SK-MEL-5 (cell line): ENCODE measurements at places on chromosomes 7 and 10. TPM values are rescaled to one million over a fixed set of nuclear protein-coding genes. Genes with fewer than 3 reads are reported as not detected.
A peak's percentile ranks its signal among the peaks of the same experiment; 100 is the strongest.

TMEM236 gene
- total RNA-seq = 0.03 and 0.05 TPM in 2 replicates

EVX1 gene
- total RNA-seq = not detected in 2 replicates

IFIT1B gene
- total RNA-seq = not detected in 2 replicates

PTPN12 gene
- total RNA-seq = 36.4 and 39.5 TPM in 2 replicates

GPNMB gene
- 1,248 and 1,278 TPM in 2 replicates for total RNA-seq

PNLIPRP1 gene
- total RNA-seq = not detected in 2 replicates

SLC16A12 gene
- not detected in 2 replicates for total RNA-seq

NPY4R2 gene
- total RNA-seq = not detected in 2 replicates

BAMBI gene
- 288 and 335 TPM in 2 replicates for total RNA-seq

TSPAN33 gene
- total RNA-seq = 39.3 and 43.6 TPM in 2 replicates

CYP2W1 gene
- total RNA-seq = not detected in 2 replicates

UMAD1 gene
- total RNA-seq = 32.1 and 35.2 TPM in 2 replicates

GRCh38 chr10:125331056-125331455 is 170.7 kb upstream of the CTBP2 start:
- no peak for DNase-seq

GRCh38 chr7:311796-312195 is 21.8 kb downstream of the FOXL3 start:
- DNase-seq = no peak

DNA sequence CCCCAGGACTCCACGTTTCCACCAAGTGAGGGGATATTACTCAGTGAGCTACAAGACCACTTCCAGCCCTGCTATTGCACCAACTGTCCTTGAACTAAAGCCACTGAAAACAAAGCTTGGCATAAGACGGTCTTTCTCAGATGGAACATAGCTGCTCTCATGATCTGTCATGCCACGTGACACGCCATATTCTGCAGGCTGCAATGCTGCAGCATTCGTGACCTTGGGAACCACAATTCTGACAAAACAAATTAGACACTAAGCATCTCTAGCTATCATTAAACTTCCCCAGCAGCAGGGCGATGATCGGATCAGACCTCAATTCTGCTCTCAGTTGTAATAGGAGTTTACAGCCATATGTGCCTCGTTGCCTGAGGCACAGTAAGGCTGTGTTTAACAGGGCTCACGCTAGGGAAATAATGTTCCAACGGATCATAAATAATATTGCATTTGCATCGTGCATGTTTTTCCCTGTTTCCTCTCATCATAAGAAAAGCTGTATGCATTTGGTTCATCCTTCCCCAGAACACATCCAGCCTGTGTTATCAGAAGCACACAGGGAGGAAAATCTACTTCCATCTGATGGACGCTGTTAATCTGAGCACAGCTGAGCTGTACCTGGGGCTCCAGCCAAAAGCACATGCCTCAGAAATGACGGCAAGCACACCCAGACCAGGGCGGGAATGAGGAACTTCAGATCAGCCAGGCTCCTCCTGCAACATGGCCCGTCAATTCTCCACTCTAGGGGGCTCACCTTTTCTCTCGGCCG is 38.6 kb upstream of the CNPY1 start:
- DNase-seq = no peak

DNA sequence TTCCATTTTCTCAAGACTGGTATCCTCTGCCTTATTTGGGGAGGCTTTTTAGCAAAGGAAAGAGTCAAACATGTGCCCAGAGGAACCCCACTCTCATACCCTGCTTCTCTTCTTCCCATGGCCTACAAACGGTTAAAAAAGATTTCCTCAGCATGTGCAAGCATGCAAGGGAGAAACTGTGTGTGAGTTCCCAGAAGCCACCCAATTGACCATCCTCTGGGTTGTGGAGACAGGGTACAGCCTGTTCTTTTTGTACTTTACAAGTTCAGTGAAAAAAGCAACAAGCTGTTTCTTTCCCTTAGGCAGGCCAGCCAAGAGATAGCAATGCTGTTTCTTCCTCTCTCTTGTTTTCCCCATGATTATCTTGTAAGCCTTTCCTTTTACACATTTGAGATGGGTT is 68.8 kb upstream of the MTPN start:
- no peak for DNase-seq

GRCh38 chr10:73247509-73248258 is 629 bp upstream of the DNAJC9 start:
- DNase-seq = no peak

DNA sequence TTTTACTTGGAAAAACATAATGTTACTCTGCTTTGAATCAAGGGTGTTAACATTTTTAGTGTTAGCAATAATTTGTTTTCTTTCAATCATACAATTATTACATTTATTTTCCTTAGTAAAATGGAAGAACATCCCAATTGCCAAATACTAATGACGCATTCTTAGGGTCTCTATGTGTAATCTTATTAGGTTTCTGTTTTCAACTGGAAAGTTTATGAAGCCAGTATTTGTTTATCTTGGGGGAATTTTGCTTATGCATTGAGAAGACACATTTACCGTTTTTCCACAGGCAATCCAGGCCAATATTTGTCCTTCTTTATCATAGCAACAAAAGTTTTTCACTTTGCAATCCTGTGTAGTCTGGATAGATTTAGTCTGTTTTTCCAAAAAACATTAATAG is 134.5 kb downstream of the CPED1 start:
- DNase-seq = no peak

DNA sequence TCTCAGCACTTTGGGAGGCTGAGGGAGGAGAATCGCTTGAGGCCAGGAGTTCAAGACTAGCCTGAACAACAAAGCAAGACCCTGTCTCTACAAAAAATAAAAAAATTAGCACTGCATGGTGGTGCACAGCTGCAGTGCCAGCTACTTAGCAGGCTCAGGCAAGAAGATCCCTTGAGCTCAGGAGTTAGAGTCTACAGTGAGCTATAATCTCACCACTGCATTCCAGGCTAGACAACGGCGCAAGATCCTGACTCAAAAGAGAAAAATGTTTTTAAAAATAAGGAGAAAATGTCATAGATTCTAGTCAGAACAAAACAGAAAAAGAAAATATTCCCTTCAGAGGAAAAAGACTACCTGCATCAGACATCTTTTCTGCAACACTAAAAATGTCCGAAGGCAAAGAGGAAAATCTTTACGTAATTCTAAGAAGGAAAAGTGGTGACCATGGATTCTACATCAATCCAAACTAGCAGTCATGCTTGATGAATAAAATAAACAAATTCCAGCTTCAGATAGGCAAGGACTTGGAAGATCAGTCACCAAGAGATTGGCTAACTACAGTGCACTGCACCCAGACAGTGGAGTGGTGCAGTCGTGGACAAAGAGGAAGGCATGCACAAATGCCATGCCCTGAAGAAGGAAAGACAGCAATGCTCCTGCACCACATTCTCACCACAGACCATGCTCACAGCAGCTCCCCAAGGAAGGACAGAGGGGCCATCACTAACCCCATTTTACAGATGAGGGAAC is 54.3 kb downstream of the ERCC6 start:
- no peak for DNase-seq

- DNase-seq = no peak
Observed at GRCh38 chr10:5291501-5292195, 73.1 kb upstream of the UCN3 start.

- DNase-seq = no peak
Observed at GRCh38 chr7:68376131-68376661, 1222.1 kb upstream of the AUTS2 start.

DNA sequence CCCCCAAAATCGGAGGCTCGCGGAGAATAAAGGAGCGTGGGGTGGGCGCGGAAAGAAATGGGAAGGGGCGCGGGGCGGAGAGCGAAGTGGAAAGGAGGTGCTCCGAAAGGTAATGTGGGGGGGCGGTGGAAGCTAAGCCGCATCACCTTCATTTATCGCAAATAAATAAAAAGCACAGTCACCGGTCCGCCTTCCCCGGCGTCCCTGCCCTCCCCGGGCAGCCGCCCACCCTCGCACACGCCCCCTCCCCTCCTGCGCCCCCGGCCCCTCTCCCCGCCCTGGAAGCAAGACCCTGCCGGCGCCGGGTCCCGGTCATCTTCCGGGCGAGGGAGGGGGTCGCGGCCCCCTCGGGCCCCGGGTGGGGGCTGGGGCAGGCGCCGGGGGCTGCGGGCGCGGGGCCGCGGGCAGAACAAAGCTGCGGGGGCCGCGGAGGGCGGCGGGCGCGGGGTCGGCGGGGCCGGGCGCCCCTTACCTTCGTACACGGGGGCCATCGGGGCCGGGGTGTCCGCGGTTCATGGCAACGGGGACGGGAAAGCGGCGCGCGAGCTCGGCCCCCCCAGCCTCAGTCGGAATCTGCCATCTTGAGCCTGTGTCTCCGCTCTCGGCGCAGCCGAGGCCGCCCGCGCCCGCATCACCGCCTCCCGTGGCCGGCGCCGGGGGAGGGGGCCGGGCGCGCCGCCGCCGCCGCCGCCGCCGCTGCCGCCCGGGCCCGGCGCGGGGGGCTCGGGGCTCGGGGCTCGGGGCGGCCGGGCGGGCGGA is 486 bp downstream of the HIPK2 start:
- DNase-seq = peak; percentile 28

DNA sequence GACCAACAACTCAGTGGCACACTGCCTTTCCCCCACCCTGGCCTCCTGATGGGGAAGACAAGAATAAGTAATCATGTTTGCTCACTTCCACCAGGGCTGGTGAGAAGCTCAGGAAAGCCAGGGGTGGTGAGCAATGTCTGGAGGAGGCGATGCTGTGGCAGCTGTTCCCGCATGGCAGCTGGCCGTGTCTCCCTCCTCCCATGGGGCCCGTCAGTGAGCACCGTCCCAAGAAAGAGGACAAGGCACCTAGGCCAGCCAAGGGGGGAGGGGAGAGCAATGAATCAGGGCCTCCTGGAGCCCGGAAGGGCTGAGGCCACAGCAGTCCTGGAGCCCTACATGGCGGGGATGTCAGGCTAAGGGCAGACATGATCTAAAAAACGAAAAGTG is 69.2 kb upstream of the INSIG1 start:
- DNase-seq = no peak

DNA sequence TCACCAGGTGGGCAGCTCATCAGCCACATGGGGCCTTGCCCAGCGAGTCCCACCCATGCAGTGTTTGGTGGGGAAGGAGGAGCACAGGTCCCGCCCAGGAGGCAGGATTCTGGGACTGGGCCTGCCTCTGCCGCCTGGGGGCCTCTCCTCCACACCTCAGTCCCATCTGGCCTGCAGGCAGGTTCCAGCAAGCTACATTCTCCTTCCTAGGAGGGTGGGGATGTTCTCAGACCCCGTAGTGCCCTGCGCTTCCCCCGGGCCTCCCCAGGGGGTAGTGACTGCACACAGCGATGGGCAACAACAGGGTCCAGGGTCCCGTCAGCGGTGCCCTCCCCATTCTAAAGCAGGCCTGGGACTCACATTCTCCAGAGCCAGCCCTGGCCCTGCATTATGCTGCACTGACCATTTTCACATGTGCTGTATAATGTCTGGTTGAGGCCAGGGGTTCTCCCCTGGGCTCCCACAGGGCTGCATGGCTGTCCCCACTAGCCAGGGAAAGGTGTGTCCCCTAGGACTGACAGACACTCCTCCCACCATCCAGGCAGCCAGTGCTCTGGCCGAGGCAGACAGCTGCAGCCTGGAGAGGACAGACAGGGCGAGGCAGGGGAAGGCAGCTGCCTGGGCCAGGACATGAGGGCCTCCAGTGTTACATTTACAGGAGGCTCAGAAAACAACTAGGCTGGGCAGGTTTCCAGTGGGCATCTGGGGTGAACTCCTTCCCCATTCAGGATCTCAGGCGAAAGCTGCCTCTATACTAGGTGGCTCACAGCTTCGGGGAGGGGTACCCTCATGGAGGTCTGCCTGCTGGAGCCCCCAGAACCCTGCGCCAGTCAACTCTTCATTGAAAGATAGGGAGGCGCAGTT is 9.3 kb downstream of the RASGEF1A start:
- no peak for DNase-seq

DNA sequence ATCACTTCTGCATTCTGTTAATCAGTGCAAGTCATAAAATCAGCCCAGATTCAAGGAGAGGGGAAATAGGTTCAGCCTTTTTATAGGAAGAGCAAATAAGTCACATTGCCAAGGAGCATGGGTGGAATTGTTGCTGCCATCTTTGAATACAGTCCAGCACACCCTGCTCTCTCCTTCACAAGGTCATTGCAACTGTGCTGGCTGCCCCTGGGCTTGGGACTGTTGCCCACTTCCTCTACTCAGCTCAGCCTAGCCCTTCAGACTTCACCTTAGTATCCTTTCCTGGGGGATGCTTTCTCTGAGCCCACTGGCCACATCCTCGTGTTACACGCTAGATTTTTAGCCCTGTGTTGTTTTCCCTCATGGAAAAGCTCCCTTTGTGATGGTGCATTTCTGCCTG is 527.7 kb downstream of the GALNT17 start:
- no peak for DNase-seq

- no peak for DNase-seq
Observed at GRCh38 chr10:96578022-96578421, 8.8 kb downstream of the TM9SF3 start.

DNA sequence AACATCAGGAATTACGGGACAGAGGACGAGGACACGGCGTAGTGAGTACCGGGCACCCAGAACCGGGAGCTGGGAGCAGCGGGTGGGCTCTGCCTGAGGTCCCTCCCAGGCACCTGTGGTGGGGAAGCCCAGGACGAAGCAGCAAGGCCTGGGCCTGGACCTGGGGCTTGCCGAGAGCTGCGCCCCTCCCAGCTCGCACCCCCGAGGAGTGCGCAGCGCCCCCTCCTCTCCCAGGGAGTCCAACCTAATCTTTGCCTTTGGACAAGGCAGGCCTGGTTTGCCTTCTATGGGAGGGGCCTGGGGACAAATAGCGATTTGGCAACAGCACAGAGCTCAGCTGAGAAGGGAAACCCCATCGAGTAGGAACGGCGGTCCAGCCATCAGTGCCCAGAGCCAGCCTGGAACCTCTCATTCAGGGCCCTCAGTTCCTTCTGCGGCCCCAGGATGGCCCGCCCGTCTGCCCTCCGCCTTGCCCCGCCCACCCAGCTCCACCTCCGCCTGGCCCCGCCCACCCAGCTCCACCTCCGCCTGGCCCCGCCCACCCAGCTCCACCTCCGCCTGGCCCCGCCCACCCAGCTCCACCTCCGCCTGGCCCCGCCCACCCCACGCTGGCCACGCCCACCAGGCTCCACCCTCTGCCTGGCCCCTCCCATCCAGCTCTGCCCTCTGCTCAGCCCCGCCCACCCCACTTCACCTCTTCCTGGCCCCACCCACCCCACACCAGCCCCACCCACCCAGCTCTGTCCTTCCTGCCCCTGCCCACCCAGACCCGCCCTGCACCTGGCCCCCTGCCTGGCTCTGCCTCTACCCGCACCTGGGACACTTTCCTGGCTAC is 32.5 kb upstream of the KNDC1 start:
- peak; percentile 47 for DNase-seq

DNA sequence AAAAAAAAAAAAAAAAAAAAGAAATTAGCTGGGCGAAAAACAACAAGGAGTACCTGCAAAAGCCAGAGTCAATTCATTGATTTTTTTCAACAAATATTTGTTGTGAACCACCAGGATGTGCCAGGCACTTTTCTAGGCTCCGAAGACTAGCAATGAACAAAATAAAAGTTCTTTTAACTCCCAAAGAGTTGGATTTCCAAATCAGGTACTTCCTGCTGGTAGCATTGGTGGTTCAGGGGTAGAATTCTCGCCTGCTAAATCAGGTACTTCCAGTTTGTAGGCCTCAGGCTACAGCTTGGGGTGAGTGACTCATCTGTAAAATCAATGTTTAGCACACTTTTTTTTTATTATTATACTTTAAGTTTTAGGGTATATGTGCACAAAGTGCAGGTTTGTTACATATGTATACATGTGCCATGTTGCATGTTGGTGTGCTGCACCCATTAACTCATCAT is 10.9 kb downstream of the PPA1 start:
- DNase-seq = no peak

- DNase-seq = no peak
Observed at GRCh38 chr10:22335173-22335933, 9.9 kb upstream of the SPAG6 start.
